NCI-H2081 treated with DMSO at 0.1 percent for 48 hours (cell line): ENCODE measurements at places on chromosomes 11 and 22.

DNA sequence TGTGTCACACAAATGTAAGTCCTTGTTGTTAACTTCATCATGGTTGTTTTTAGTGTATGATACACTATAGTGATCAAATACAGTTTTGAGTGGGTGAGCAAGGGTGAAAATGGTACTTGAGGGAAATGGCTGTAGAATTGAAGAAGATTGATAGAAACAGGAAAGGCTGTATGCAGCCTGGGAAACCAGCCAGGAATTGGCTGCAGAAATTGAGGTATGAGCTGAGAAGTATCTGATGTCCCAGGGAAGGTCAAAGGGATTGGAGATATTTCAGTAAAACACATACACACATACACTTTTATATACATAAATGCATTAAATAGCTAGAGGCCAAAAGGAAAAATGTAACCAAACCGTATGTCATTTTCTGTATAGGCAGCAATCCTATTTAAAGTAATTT lies 13.1 kb upstream of the YAP1 start:
- no peak for DNase-seq

DNA sequence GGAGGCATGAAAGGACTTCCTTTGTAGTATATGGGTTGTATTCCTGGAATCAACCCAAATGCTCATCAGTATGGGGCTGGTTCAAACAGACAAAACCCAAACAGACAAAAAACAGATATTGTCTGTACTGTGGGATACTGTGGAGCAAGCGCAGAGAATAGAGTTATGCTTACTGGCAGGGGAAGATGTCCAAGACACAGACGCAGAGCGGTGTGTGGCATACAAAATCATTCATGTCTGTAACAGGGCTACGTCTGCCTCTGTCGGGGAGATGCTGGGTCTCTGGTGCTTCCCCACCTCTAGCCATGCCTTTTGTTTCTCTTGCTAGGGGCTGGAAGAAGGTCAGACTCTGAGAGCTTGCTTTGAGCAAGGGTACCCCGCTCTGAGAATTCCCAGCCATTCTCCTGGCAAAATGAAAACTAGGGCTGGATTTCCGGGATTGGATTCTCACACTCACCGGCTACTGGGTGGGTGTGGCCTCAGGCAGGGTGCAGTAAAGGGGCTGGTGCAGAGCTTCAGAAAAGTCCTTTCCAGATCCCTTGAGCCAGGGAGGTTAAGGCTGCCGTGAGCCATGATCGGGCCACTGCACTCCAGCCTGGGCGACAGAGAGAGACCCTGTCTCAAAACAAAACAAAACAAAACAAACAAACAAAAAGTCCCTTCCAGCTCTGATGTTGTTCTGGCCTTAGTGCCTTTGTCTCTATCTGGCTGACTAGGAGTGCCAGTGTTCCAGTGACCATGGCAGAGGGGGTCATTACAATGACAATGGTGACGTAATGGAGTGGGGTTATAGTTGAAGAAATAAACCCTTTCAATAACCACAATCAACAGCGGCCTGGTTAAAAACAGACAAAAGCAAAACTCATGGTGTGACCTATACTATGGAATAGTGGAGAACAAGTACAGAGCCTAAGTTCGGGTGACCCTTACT lies 2.9 kb upstream of the ABCC8 start:
- peak; percentile 1 for DNase-seq

GRCh38 chr11:130379276-130379675 lies 49.1 kb downstream of the ADAMTS8 start:
- no peak for DNase-seq

- DNase-seq = no peak
Observed at GRCh38 chr11:126138636-126139035, 72.8 kb downstream of the RPUSD4 start.

DNA sequence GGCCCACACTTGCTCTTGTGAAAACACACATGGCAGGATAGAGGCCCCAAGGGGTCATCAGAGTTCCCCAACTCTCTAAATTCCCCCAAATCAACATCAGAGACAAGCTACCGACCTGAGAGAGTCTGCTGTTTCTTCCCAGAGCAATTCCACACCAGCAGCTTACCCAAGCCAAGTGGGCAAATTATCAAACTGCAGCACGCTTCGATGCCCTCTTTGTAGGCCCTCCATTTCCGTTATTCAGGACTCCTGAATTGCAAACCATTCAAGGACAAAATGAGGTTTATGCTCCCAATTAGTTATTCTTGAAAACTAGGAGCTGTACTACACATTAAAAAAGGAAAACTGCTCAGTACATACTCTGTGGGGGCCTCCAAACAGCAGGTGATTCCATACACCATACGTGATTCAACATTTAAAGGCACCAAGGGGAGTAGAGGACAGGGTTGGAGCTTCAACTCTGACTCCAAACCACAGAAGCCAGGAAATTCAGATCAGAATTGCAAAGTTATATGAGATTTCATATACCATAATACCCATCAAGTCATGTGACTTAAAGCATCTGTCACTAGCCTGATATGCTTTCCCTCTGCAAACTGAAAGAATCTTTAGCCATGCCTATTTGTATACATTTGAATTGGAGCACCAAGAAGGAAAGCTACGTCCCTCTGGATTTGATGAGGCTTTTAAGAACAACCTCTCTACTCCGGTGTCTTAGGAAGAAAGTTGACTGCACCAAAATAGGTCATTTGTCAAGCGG lies 234.8 kb downstream of the CADM1 start:
- DNase-seq = no peak

DNA sequence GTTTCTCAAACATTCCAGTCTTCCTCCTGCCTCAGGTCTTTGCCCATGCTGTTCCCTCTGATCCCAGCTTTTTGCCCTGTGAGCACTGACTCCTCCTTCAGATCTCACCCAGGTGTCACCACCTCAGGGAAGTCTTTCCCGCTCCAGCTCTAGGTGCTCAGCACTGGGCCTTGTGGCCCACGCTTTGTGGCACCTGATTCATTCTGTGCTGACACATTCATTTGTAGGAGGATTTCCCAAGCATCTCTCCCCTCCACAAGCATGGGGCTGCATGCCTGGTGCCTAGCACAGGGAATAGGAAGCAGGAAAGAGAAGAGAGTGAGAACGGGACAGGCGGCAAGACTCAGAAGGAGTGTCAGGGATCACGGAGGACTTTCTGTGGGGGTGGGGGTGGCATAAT lies 17.6 kb downstream of the MPPED1 start:
- no peak for DNase-seq

- DNase-seq = no peak
Observed at GRCh38 chr22:25546751-25547150, 17.7 kb upstream of the GRK3 start.

DNA sequence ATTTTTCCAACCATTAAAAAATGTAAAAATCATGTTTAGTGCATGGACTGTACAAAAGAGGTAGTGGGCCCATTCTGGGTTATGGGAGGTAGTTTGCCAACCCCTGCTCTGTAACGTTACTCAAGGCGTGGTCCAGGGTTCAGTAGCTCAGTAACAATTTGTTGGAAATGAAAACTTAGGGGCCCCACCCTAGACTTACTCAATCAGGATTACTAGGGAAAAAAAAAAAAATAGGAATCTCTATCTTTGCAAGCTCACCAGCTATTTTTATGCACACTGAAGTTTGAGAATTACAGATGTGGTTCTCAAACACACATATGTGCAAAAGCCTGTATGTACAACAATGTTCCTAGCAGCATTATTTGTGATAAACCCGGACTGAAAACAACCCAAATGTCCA lies 17.3 kb upstream of the LMO2 start:
- no peak for DNase-seq

DNA sequence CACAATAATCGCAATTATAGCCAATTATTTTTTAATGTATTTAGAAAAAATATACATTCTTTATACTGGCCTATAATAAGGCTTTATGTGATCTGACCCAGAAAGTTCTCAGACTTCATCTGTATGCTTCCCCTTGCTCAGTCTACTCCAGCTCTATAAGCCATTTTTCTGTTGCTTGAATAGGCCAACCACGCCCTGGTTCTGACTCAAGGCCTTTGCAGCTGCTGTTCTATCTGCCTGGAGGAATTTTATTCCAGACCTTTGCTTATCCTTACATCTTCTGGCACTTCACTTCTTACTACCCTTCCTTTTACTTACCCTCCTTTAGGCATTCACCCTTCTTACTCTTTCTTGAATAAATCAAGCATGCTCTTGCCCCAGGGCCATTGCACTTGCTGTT lies 54.9 kb upstream of the PDE3B start:
- DNase-seq = no peak

DNA sequence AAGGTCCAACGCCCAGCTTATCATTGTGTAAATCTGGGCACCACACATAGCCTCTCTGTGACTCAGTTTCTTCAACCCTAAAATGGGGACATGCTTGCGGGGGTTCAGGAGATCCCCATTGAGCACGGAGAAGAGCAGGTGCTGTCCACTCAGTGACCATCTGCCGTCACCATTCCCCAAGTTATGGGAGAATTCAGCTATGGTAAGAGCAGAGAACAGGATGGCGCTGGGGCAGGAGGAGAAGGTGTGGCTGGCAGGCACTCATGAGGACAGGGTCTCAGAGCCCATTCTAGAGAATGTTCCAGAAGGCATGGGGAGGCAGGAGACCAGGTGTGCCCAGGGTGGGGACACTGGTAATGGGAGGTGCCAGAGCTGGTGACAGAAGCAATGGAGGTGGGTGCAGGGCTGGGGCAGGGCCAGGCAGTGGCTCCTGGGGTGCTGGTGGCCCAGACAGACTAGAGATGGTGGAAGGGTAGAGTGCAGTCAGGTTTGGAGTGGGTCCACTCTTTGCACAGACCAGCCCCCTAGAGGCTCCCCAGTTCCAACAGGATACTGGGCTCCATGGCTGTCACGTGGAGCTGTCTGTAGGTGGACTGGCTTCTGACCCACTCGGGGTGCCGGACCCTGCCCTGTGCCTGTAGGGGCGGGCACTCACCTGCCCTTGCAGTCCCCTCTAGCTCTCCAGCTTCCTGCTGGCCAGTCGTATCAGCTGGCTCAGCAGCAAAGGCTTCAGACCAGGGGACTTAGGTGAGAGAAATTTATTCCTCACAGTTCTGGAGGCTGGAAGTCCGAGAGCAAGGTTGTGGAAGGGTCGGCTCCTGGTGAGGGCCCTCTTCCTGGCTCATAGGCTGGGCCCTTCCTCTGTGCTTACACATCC lies 84.7 kb downstream of the CDKN1C start:
- no peak for DNase-seq

GRCh38 chr11:120713296-120713695 lies 201.7 kb downstream of the GRIK4 start:
- no peak for DNase-seq

DNA sequence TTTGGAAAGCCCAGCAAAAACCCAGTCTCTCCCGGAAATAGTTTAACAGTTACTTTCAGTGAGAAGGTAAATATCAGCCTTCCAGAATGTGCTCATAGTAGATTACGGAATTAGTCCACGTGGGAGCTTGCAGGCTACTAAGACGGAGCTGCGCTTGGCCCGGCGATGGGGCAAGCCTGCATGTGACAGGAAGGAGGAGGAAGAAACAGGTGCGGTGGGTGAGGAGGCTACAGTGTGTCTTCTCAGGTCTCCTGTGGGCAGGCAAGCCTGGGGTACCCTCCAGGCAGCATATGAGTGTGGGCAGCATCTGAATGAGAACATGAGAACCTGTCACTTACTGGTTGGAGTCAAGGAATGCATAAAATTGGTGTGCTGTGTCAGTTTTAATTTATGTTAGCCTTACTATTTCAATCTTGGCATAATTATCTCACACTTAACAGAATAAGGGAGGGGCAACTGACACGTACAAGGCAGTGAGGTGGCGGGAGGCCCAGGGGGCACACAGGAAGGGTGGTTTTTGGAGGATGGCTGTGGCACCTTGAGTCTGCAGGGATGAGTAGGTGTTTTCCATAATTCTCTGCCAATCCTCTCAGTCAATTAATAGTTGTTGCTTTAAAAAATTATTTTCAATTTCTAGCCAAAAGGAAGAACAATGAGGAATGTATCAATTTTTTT lies 35.7 kb downstream of the CLMP start:
- no peak for DNase-seq

DNA sequence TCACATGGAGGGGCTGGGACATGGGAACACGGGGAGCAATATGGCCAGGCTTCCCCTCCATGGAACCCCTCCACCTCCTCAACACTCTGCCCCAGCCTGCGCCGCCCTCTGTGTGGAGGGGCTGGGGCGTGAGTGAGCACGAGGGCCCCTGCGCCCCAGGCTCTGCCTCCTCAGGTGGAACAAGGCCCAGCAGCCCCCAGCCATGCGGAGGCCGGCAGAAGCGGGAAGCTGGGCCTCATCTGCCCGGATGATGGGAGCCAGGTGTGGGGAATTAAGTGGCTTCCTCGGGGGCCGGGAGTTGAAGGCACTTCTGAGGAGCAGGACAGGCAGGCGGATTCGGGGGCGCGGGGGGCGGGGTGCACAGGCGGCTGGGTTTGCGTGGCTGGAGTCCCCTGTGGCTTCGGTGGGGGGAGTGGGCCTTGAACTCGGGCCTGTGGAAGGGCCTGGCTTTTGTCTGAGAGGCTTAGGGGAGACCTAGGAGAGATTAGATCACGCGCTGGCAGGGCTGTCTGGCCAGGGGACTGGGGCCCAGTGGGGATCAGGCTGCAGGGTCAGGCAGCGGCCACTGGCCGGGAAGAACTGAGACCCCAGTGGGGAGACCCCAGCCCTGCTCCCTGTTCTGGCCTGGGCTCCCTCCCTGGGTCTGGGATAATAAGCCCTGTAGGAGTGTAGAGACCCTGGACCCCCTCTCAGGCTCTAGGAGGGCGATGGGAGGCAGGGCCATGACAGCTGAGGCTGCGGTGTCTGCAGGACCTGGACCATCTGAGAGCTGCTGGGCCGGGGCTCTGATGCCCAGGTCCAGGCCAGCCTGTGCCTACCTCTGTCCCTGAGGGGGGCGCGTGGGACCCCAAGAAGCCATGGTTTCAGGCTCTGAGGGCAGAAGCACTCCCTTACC lies 13.3 kb downstream of the PRR33 start:
- DNase-seq = no peak

DNA sequence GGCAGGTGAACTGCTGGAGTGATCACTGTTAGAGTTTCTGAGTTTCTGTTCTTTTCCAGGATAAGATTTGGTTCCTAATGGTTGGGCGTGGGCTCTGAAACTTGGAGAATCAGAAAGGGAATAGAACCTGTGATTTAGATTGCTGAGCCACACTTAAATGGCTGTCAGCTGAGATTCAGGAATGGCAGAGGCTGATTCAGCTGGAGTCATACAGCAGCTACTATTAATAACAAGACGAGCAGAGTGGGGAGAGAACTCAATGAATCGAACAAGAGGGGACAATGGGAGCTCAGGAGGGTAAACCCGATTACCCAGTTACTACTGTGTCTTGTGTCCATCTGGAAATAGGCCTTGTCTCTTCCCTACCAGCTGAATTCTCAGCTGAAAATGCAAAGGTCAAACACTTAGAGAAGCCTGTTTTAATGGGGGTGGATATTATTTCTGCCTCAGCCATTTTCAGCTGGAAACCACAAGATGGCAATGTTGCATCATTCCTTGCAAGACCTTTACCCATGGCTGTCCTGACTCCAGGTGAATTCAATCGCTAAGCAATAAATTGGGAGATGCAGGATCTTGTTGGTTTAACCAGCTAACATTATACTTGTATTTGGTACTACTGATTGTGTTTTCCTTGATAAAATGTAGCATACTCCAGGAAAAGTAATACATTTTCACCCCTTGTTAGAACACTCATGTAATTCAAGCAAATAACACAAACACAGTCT lies 104.5 kb upstream of the RAG2 start:
- peak; percentile 8 for DNase-seq

- no peak for DNase-seq
Observed at GRCh38 chr11:101686514-101686913, 102.7 kb upstream of the TRPC6 start.

- no peak for DNase-seq
Observed at GRCh38 chr11:72234514-72234830, 9.5 kb downstream of the PHOX2A start.

- DNase-seq = no peak
Observed at GRCh38 chr11:2580571-2581001, 119.2 kb downstream of the KCNQ1OT1 start.

- DNase-seq = no peak
Observed at GRCh38 chr11:66263785-66264184, 4.7 kb upstream of the RAB1B start.
